ENCODE measurements at places on chromosomes 2 and 18. TPM values are rescaled to one million over a fixed set of nuclear protein-coding genes. Genes with fewer than 3 reads are reported as not detected.

INPP5D gene
- total RNA-seq = 126 TPM

DNA sequence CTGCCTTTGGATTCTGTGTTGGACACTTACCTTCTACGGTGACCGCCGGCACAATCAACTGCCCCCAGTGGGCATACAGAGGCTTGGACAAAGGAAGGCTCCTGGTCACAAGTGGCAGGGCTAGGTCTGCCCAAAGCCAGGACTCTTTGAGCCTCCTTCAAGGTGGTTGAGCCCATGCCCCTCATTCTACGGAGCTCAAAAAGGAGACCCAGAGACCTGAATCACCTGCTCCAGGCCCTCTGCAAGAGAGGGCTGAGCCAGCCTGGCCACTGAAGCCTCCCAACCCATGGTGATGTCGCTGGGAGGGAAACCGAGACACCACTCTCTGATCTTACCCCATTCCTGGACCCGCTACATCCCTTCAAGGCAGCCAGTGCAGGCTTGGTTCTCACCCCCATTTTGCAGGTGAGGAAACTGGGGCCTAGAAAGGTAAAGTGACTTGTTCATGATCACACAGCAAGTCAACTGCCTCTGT, 87.9 kb downstream of the INHBB start:
- DNase-seq = no peak

GRCh38 chr18:63994783-63995399, 25.0 kb downstream of the SERPINB8 start:
- no peak for DNase-seq

DNA sequence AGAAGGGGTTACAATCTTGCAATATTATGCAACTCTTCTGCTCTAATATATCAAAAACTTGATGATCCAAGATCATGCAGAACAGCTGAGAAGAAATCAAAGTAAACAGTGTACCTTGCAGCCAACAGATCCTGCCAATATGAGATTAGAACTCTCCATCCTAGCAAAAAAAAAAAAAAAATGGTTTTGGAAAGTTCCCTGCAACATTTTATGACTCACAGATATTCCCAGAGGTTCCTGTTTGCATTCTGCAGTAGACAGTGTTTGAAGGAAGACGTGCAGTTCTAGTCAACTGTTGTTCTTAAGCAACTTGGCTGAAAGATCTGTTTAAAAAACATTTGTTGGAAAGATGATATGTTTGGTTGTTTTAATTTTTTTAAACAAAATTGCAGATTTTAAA, 103.6 kb upstream of the WDR75 start:
- DNase-seq = no peak

ADNP2 gene
- 26.7 TPM for total RNA-seq

GRCh38 chr2:206020171-206020570, 65.8 kb downstream of the INO80D start:
- DNase-seq = no peak

DNA sequence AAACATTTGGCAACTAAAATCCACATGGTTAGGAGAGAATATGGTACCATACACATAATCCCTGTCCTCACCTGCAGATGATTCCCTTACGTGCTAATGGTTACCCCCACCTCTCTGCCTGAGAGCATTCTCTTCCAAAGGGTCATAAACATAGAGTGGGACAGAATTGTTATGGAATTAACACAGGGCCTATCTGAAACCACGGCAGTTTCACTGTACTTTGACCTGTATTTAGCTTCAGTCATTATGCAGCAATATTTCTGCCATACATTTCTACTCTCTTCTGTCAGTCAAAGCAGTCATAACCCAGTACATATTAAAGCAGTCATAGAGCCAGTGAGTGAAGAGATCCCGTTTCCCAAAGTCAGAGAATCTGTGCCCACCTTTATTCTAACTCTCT, 1128.9 kb upstream of the NXPH2 start:
- no peak for DNase-seq

LRATD1 gene
- 0.05 TPM for total RNA-seq

MAP3K19 gene
- not detected for total RNA-seq

Measured in GM12878 (cell line).